ENCODE measurements at places on chromosomes 12 and 14.

DNA sequence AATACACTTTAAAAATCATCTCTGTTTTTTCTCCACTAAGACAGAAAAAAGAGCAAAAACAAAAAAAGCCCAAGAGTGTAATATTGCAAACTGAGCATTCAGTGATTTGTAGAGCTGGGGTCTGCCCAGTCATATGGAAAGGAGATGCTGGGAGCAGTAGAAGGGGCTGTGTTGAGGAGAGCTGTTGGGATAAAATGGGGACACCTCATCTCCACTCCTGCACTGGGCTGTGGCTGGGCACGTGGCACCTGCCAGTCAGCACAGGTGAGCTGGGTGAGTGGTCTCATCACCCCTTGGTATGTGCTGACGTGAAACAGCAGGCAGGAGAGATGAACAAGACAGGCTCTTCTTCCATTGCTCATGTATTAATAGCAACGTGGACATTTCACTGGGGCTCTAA, 217.4 kb downstream of the C12orf42 start:
- no peak for DNase-seq

DNA sequence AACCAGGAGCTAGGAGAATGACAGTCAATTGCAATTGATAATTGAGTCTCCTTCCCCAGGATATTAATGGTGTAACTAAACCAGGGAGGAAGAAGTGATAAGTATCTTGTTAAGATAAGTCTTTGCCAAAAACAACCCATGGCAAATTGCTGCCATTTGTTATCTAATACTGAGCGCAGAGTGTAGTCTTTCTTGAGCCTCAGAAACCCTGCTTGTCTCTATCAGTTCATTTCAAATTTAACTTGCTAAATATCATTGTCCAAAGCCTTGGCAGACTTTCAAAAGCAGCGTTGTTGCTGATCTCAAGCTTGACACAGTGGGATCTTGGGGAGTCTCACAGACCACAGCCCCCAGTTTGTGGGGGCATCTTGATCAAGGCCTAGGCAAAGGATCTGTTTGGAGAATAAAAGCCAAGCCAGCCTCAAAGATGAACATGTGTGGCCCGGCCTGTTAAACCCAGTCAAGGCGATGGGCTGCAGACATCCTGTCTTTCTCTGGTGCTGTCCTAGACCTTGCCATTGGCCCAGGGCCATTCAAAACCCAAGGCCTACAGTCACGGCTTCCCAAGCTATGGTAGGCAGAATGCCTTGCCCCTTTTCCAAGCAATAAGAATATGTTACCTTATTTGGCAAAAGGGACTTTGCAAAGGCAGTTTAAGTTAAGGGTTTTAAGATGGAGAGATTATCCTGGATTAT, 164.2 kb downstream of the CHST11 start:
- no peak for DNase-seq

GRCh38 chr12:131087991-131088700, 134.4 kb downstream of the ADGRD1 start:
- no peak for DNase-seq

- DNase-seq, result peak; percentile 8
These were observed 292.6 kb upstream of the SYT1 start for GRCh38 chr12:78571953-78572352.

GRCh38 chr14:46999661-47000060, 348.1 kb upstream of the RPL10L start:
- DNase-seq, result no peak

DNA sequence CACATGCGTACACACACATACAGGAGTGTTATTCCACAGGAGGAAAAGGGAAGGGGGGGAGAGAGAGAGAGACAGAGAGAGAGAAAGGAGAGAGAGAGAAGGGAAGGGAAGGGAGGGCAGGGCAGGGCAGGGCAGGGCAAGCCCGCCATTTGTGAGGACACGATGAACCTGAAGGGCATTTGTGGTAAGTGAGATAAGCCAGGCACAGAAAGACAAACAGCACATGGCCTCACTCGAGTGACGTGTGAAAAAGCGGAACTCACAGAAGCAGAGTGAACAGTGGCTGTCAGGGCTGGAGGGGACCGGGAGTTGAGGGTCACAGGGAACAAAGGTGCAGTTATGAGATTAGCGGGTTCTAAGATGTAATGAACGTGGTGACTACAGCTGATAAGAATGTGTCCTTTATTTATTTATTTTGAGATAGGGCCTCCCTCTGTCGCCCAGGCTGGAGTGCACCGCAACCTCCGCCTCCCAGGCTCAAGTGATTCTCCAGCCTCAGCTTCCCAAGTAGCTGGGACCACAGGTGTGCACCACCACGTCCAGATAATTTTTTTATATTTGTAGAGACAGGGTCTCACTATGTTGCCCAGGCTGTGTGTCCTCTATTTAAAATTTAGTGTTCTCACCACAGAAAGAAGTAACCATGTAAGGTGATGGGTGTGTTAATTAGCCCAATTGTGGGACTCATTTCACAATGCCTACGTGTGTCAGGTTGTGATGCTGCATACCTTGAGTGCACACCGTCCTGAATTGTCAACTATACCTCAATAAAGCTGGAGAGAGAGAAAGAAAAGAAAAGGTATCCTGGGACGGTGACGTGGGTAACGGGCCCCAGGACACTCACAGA, 18.7 kb upstream of the FBRSL1 start:
- no peak for DNase-seq

DNA sequence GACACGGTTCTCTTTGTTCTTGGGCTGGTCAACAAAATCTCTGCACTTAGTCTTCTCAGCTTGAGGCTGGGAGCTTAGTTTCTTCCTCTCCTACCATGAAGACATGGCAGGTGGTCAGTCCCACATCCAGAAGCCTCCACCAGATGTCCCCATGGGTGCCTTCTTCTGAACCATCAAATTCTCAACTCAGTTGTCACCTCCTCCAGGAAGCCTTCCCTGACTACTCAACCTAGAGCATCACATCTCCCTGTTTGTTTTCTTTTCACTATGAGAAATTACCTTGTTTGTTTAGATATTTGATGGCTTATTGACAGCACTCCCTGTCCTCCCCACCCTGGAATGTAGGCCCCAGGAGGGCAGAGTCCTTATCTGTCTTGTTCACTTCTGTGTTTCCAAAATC, 84.4 kb downstream of the TBX5 start:
- DNase-seq, result no peak

GRCh38 chr12:26770239-26771070, 62.5 kb downstream of the ITPR2 start:
- no peak for DNase-seq

- DNase-seq, result no peak
These were observed 30.6 kb upstream of the NUDT14 start for GRCh38 chr14:105211758-105212089.

- DNase-seq, result no peak
These were observed 101.6 kb downstream of the SLC25A47 start for GRCh38 chr14:100424504-100425428.

DNA sequence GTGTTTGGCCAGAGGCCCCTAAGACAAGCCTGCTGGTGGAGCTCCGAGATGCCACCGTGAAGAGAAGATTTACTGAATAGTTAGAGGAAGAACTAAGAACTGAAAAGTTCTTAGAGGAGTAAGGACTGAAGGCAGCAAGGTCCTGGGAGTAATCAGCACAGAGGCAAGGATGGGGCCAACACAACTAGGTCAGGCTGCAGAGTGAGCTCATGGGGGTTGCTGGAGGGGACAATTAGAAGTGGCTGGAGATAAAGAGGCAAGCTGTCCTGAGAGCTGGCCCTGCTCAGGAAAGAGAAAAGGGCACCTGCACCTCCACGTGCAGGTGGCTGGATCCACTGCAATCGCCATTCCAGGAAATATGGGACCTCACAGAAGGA, 52.7 kb downstream of the NFKBIA start:
- DNase-seq, result peak; percentile 67

DNA sequence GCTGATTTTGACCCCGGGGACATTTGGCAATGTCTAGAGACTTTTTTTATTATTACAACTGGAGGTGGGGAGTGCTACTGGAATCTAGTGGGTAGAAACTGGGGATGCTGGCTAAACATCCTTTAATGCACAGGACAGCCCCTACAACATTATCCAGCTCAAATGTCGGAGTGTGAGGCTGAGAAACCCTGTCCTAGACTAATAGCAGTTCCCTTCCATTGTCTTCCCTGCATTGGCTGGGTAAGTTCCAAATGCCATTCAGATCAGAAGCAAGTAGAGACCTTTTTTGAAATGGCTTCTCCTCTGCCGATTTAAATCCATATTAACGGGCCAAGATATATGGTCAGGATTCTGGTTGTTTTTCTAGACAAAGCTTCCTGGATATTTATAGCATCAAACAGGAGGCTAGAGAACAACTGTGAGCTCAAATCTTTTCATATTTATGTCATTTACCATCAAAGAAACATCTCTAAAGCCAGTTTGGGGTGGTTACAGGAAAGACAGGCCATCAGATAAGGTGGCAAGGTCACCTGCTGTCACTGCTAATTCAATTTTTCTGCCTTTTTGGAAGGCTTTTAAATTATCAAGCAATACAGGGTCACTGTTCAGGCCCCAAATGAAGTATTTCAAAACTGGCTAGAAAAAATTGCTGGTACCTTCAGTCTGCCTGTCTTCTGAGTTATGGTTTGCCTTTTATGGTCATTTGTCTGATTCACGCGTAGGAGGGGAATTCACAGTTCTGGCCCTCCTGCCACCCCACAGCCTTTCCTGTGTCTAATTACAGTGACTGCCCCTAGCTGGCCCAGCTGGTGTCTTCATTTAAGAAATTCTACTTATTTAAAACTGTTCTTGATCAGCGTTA, 20.1 kb upstream of the AKAP5 start:
- DNase-seq, result no peak

- DNase-seq, result no peak
These were observed 2.0 kb upstream of the CPNE8 start for GRCh38 chr12:38907201-38907923.

- no peak for DNase-seq
These were observed 304.7 kb upstream of the TMTC1 start for GRCh38 chr12:30088259-30088995.

DNA sequence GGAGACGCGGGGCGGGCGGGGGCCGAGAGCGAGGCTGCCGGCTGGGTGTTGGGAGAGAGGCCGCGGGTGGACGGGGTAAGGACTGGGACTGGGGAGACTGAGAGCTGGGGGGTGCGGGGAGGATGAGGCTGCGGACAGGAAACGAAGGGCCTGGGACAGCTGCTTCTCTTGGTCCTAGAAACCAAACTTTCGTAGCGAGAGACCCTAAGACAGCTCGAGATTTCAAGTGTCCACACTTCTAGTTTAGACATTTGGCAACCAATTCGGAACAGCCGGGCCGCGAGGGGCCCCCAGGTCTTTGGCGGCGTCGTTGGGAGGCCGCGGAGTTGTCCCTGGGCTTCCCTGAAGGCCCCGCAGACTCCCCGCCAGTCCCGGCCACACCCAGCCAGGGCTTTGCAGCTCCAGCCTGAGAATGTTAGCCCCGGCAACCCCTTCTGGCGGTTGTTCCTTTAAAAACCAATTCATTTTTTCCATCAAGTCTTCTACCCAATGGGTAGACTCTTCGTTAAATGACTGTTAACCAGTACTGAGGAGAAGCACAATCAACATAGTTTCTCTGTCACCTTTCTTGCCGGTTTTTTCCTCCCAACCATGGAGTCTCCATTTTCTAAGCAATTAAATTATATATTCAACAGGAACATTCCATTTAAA, 11.5 kb downstream of the NKX2-1 start:
- peak; percentile 17 for DNase-seq

DNA sequence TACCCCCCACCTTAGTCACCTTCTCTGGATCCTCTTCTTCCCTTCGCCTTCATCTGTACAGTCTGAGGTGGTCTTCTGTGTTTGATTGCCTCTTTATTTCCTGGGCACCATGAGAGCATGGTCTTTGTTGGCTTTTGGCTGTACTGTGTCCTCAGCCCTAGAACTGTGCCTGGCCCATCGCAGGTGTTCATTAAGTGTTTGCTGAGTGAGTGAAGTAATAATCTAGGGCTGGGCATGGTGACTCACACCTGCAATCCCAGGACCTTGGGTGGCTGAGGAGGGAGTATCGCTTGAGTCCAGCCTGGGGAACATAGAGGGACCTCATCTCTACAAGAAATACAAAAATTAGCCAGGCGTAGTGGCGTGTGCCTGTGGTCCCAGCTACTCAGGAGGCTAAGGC, 13.9 kb downstream of the ALDH2 start:
- DNase-seq, result no peak

- peak; percentile 88 for DNase-seq
These were observed 1.8 kb downstream of the CKB start for GRCh38 chr14:103520657-103521437.

GRCh38 chr12:99110868-99111267, 465.8 kb downstream of the APAF1 start:
- DNase-seq, result no peak

GRCh38 chr14:102020058-102020971, 55.9 kb downstream of the DYNC1H1 start:
- no peak for DNase-seq

- DNase-seq, result no peak
These were observed 166.9 kb downstream of the NELL2 start for GRCh38 chr12:44709166-44709565.

DNA sequence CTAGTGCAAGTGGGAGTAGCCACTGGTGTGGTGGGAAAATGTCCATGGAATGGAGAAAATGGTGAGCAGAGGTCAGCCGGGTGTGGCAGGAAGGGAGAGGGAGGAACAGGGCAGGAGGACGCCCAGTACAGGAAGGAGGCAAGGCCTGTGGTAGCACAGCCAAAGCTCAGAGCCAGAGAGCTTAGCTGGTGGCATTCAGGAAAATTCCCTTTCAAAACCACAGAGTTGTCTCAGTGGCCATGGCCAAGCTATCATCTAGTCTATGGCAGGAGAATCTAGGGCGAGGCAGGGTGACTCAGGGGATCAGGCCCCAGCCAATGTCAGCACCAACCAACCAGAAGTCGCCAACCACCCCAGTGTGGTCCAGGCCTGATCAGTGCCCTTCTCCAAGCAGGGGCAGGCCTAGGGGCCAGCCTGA, 67.7 kb upstream of the DDX11 start:
- no peak for DNase-seq

DNA sequence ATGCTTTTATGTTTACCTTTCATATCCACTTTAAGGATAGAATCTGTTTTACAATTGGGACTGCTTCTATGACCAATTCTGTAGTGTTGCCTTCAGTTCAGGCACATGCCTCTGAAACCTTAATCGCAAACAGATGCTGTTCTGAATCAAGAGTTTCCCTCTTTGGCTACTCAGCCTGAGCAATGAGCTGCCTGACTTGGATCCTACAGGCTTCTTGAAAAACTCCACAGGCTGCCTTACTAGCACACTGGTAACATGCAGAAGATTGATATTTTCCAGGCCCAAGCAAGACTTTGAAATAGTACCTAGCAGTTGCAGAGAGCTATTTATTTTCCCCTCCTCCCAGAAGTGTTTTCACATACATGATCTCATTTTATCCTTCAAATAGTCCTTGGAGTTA, 34.8 kb upstream of the PMCH start:
- DNase-seq, result no peak

- DNase-seq, result no peak
These were observed 106.6 kb upstream of the AMN1 start for GRCh38 chr12:31835276-31835882.

GRCh38 chr14:23380197-23380914, 3.5 kb downstream of the CMTM5 start:
- no peak for DNase-seq

GRCh38 chr14:25150401-25150800, 100.5 kb upstream of the STXBP6 start:
- no peak for DNase-seq

Data from ELF-1 (cell line).